Testis (tissue), 5 donors: ENCODE measurements at places on chromosomes 3 and 15. TPM values are rescaled to one million over a fixed set of nuclear protein-coding genes. Genes with fewer than 3 reads are reported as not detected.

SATB1 gene
- 44.4 TPM for total RNA-seq

PLCH1 gene
- 23.2 TPM for total RNA-seq

PPARG gene
- total RNA-seq = 17.6 TPM

UCN2 gene
- total RNA-seq = 1.2 TPM

NKIRAS1 gene
- total RNA-seq = 37.2 TPM

RNF13 gene
- 81.8 TPM for total RNA-seq

FGF12 gene
- total RNA-seq = 3.0 TPM
